Stimulated activated CD8-positive, alpha-beta memory T cell treated with anti-CD3 and anti-CD28 coated beads, Interleukin-12 subunit alpha, Interleukin-12 subunit beta, amount 100 ng/mL, for 1 hour (primary cell): ENCODE measurements at places on chromosomes 11 and 22.

GRCh38 chr11:35525501-35526175, at the start of gene PAMR1:
PAMR1 (minus strand) TSS chr11:35525616; CDS start chr11:35525585, 31 bp downstream.
- no peak for DNase-seq

GRCh38 chr11:36193290-36193619, 96.0 kb downstream of the COMMD9 start:
- DNase-seq: no peak

- DNase-seq: no peak
Measured at GRCh38 chr11:58770166-58770565, 38.4 kb upstream of the GLYAT start.

DNA sequence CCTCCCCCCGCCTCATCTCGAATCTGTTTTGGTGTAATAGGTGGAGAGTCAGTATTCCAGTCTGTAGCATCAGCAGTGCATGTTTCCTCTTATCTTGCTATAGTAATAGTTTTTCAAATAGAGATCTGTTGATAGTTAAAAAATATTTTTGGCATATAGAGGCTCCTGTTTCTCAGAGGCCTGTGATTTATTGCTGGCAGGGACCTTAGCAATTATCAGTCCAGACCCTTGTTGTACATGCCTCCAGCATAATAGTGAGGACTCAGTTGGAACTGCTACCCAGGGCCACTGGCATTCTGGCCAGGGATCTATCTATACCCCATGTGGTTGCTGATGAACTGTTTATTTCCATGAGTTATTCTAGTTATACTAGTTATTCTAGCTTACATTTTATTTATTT, 52.6 kb downstream of the SPECC1L start:
- no peak for DNase-seq

DNA sequence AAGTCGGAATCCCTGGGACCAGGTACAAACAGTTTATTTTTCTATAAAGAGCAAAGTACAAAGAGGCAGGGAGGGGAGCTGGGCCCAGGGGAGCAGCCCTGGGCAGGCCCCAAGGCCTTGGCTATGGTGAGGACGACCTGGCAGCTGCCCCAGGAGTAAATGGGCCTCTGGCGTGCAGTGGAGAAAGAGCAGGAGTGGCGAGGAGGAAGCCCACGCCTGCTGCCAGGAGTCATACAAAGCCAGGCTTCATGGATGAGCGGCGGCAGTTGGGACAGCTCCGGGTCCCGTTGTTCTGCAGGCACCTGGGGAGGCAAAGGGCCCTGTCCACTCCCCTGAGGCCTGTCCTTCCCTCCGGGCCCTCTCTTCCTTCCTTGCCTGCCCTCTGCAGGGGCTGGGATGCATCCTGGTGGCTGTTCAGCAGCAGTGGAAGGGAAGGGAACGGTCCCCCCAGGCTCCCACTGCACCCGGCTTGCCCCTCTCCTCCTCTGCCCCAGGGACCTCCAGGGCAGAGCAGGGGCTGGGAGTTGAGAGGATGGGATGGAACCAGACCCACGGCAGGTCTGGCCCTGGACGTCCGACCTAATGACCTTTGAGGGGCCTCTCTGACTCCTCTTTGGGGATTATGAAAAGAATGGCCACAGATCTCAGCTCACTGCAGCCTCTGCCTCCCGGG, 11.1 kb downstream of the RAPSN start:
- no peak for DNase-seq

GRCh38 chr22:20204311-20204710, 53.5 kb upstream of the CCDC188 start:
- DNase-seq: no peak
